ENCODE measurements at places on chromosomes 11 and 22.

DNA sequence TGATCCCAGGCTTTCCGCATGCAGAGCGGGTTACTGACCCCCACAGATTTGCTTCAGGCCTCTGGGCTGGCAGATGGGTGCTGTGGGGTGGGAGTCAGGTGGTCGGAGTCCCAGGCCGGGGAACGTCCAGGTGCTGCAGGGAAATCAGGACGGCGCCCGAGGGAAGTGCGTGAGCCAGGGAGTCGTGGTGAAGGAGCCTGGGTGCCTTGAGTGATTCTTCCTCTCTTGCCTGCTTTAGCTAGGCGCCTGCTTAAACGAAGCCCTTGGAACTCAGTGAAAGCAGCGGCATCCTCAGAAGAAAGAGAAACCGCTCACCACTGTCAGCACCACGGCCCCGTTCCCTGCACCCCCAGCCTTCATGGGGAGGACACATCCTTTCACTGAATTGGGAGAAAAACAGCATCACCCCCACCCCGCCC is 455.6 kb downstream of the BRD1 start:
- no peak for DNase-seq

DNA sequence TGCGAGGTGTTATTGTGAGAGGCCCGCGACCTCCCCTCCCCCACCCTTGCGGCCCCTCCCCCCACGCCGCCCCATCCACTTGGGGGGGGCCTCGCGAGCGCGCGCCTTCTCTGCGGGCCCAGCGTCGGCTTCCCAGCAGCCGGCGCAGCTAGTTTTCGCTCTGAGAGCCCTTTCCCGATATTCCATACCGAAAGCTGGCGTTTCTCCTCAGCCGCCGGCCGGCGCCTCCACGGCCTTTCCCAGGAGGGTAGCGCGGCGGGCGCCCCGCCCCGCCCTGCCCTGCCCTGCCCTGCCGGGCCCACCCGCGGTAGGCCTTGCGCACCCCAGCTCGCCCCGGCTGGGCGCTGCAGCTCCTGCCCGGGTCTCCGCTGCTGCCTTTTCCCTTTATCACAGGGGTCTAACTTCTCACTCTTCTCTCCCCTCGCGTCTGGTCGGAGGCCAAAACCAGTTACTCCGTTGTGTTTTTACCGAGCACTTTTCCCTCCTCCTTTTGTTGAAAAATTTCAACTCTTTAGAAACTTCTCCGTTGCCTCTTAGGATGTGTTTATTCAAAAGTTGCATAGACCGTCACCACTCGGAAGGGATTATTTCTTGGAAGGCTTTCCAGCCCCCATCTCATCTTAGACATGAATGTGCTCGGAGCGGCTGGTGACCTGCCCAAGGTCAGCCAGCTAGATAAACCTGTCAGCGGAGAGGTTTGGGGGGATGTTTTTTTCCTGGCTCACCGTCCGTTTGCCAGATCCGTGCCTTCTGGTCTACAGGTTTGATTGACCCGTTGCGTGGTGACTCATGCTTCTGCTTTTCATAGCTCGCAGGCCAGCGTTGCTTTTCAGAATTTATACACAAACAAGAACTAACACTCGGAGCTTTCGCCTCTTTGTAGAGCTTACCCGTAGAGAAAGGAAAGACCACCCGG is 648 bp downstream of the PAFAH1B2 start:
- peak; percentile 78 for DNase-seq

DNA sequence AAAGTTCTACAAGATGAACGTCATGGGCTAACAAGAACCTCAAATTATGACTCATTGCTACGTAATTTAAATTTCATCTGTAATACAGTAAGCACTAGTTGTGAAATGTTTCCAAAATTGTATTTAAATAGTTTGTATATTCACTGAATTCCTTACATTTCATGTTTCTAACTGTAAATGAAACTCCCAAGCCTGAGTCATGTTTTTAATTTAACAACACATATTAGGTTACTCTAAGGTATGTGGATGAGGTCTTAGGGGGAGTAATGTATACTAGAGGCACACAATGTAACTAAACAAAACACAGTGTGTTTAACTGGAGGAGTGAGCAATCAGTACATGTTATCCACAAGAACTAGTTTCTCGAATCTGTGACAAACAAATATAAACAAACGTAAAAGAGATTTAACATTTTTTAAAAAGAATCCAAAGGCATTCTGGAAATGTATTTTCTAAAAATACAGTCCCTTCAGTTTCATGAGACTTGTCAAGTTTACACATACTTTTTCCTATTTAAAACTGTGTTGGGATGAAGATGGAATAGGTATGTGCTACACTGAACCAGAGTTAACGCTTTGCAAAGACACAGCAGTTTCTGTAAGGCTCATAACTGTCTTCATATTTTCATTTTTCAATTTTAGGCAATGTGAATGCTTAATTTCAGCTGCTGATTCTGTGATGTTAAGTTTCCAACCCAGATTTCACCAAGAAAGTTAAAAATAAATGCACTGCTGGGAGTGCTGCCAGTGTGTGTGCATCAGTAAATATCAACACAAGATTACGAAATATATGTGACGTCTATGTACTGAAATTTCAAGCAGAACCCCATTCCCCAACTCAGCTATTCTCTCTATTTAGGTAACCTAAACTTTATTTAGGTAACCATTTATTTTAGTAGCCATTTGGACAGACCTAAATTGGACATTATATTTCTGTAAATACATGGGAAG is 52.6 kb downstream of the PITPNB start:
- no peak for DNase-seq

- DNase-seq = no peak
These were observed 77.0 kb upstream of the DDI1 start for GRCh38 chr11:103959279-103959942.

DNA sequence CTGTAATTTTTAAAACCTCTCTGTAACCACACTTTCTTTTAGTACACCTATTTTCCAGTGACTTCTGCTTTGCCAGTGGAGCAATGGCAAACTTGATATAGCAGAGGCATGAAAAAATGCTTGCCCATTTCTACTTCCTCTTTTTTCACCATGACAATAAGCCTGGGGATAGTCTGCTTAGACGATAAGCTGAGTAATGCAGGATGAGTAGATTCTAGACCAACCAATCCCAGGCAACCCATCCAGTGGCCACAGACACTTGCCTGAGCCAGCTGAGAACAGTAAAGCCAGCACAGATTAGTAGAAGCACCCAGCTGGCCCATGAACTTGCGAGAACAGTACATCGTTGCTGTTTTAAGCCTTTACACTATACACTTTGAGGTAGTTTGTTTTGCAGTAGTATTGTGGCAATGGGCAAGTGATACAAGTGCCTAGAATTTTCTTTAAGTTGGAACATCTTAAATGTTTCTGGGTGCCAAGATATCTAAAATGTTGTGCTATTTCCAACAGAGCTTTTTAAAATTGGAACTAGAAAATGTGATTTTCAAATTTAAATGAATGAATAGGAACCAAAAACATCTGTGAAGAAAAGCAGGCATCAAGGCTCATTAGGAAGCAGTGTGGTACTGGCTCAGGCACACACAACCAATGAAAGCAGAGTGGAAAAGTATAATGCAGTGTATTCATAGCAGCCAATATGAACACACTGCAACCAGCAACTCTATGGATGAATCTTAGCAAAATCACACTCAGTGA is 37.7 kb downstream of the DDI1 start:
- DNase-seq = no peak

DNA sequence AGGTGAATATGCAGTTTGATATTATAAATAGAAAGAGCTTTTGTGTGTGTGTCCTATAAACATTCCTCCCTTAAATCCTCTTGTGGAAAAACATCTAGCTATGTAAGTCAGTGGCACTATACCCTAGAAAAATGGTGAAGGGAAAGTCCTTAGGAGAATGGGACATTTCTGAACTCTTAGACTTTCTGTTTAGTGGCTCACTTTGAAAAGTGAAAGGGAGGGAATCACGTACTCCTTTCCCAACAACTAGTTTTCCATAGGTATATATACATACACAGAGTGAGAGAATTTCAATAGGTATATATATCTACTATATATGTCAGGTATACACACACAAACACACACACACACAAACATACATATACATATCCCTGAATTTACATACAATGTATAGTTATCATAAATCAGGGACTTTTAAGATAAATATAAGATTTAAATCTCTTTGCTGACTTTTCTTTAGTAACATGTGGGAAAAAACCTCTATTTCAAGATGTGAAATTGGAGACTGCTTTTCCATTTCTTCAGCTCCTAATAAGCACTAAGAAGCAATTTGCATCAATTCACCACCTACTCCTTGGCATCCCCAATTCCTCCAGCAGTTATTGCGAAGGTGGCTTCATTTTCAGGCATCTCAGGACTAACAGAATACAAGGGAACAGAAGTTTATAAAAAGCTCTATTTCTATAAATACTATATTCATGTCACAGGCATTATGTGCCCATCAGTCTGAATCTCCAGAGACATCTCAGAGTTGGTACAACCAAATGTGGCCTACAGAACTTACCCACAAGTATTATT is 13.5 kb upstream of the DDX17 start:
- DNase-seq = no peak

DNA sequence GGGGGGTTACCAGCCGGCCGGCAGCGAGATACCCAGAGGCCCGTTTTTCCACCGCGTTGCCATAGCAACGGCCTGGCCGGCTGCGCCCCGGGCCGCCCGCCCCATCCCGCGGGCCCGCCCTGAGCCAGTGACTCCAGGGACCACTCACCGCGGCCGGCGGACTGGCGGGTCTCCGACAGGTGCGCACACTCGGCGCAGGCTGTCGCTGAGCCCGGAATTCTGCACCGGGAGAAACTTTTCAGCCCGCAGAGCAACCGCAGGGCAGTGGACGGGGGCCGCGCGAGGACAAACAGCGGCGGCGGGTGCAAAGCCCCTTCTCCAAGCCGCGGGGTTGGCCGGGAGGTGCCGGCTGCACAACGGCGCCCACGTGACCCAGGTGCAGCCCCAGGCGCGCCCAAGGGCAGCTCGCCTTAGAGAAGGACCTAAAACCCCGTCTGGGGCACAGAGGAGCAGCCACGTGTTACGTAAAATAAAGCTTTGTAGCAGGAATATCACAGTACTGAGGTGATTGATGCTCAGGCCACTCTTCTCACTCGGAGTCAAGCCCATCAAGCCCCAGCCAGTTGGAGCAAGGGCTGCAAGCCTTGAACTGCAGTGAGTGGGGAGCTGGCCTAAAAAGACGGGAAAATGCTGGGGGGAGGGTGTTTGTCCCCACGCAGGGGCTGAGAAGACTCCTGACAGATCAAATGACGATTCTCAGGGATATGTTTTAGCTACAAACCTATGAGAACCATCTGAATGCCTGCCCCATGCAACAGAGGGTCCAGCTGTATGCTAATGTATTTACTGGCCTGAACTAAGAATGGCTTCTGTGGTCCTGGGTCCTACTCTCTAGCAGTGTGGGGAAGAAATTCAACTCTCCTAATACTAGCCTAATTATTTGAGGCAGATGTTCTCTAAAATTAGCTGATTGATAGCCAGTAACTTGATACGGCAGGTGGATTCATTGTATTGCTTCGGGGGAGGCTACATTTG is at the start of gene STK33:
Gene STK33, minus strand, starts transcription at position 294 of the 975 bp plus-strand sequence. CDS start 119,323 bp downstream, outside the sequence.
- DNase-seq = peak; percentile 93

DNA sequence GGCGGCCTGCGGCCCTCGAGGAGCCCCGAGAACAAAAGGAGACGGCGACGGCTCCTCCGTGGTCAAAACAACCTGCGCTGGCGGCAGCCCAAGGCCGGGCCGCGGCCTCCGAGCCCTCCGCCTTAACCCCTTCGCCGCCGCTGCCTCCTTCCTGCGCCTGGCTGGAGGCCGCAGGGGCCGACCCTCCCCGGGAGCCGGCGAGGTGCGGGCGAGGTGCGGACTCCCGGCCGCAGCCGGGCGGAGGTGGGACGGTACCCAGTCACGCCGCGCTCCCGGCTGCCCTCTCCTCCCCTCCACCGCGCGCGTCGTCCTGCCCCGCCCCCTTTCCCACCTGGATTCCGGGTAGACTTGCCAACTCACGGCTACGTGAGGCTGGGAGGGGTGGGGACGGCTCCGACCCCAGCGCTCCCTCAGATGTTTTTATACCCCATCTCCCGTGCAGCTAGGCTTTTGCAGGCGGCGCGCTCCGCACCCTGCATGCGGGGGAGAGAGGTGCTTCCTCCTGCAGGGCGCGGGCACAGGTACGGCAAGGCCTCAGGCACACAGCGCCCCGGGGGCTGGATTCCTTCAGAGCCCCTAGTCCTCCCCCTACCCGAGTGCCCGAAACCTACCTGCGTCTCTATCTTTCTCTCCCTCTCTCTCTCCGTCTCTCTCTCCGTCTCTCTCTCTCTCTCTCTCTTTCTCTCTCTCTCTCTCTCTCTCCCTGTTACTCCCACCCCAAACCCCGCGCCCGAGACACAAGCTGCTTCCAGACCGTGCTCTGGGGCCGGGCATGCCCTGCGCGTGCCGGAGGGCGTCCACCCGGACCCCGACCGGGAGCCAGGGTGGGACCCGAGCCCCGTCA is 2.0 kb downstream of the PDGFB start:
- peak; percentile 72 for DNase-seq

DNA sequence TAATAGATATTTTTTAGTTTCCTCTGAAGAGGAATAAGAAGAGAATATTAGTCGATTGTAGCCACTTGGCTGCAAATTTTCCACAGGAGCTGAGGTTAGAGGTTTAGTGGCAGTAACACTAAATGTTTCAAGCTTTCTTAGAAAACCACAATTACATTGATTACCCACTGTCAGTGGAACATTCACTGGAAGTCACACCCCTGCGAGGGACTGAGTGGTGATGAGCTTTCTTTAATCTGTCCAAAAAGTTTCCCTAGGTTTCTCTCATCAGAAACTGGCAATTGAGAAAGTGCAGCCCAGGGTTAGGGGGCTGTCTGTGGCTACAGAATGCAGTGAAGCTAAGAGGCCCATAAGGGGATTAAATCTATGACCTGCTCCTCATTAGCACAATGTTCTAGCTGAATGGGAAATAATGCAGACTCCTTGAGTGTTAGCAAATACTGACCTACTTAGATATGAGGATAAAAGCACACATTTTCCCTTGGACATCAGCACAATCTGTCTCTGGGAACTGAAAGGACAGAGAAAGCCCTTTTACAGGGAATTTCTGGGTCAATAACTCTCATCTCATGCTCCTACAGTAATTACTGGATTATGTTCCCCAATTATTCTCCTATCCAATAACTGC is 189.5 kb downstream of the FAM76B start:
- DNase-seq = peak; percentile 12

- DNase-seq = no peak
These were observed 14.3 kb downstream of the ARFGAP3 start for GRCh38 chr22:42842658-42843370.

DNA sequence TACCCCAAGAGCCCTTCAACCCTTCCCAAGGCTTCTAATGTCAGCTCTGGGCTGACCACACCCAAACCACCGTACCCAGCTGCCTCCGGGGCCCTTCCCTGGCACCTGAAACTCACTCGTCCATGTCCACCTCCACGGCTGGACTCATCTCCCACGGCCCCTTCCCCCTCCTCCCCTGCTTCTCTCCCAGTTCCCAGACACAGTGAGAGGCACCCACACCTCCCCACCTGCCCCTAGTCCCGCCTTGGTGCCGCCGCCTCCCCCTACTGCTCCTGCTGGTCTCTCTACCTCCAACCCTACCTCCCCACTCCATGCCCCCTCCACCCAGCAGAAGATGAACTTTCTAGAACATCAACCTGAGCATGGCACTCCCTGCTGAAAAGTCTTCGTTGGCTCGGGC is 39.5 kb downstream of the ELFN2 start:
- no peak for DNase-seq

Data from neural progenitor cell (in vitro differentiated cells).